Coronary artery (tissue), 2 donors: ENCODE measurements at places on chromosomes 3 and 15.

- no peak for DNase-seq
These were observed 536.0 kb upstream of the TBL1XR1 start for GRCh38 chr3:177733233-177733632.

DNA sequence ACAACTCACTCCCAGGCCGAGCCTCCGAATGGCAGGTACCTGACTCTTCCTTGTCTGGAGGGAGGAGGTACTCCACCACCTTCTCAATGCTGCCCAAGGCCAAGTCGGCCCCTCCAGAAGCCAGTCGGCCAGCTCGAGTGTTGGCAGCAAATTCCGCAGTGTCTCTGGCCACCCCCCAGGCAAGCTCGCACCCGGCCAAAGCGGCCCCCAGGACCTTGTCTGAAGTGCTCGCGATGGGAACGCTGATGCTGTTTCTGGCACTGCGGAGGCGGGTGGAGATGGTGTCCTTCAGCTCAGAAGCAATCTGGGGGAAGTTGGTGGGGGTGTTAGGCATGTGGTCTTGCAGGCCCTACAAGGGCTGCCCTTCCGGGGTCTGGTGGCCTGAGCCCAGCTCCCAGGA lies 9.2 kb downstream of the PLIN1 start:
- peak; percentile 71 for DNase-seq

DNA sequence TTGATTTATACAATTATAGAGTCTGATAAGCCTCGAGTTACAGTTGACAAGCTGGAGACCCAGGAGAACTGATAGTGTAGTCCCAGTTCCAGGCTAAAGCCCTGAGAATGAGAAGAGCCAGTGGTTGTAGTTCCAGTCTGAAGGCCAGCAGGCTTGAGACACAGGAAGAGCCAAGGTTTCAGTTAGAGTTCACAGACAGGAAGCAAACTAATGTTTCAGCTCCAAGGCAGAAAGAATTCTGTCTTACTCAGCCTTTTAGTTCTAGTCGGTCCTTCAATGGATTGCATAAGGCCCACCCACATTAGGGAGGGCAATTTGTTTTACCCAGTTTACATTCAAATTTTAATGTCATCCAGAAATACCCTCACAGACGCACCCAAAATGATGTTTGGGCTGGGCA lies 102.7 kb downstream of the CDIN1 start:
- no peak for DNase-seq

- no peak for DNase-seq
These were observed 5.1 kb downstream of the MAGEL2 start for GRCh38 chr15:23642413-23643044.

DNA sequence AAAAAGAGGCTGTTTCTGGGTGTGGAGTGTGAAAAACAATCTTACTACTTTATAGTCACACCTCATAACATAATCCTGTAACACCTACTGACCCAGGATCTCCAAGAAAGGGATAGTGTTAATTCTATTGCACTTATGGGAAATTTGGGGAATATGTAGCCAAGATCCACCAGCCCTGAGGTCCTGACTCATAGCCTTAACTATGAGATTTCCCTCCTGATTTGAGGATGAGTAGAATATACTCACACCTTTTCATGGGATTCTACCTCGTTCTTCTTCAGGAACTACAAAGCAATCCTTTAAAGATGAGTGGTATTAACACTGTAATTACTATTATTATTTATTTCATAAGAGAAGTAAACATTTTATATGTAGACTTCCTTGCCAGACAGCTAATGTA lies 315.2 kb downstream of the MECOM start:
- no peak for DNase-seq

- no peak for DNase-seq
These were observed 121.4 kb upstream of the MEIS2 start for GRCh38 chr15:37221671-37222145.
